Mesenteric fat pad (tissue), 1 donor: ENCODE measurements at places on chromosomes 12 and 14.
A peak's percentile ranks its signal among the peaks of the same experiment; 100 is the strongest.

GRCh38 chr12:79267580-79267979 lies 403.0 kb downstream of the SYT1 start:
- DNase-seq = no peak

GRCh38 chr12:49706351-49707127 lies 666 bp downstream of the FMNL3 start:
- no peak for DNase-seq

DNA sequence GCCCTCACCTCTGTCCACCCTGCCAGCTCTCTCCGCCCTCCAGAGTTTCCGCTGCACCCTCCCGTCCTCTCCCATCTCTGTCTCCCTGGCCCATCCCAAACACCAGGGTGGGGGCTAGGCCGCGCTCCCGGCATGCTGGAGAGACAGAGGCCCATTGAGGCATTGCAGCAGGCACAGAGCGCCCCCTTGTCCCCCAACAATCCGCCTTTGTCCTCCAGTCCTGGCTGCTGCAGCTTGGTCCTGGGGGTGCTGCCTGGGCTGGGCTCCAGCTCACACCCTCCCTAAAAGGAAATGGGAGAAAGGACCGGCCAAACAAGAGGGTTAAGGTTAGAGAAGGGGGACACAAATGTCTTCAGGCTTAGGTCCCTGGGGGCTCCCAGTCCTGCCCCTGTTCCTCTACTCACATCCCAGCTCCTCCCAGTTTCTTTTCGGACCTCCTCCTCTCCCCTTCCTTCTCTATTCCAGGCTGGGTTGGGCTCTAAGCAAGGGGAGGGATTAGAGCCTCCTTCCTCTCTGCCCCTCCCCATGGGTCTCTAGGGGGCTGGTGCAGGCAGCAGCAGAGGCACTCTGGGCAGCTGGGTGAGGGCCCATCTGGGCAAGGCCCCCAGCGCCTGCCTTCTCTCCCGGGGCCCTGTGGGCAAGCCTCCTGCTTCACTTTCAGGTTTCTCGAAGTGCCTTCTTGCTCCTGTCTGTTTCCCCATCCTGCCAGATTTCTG lies at the start of gene CMTM5:
TSS of gene CMTM5 (plus strand) at position 565 of the 716 bp plus-strand sequence. CDS start 206 bp downstream, outside the sequence.
- DNase-seq = no peak

- no peak for DNase-seq
Observed at GRCh38 chr12:58566599-58566998, 353.7 kb downstream of the LRIG3 start.

DNA sequence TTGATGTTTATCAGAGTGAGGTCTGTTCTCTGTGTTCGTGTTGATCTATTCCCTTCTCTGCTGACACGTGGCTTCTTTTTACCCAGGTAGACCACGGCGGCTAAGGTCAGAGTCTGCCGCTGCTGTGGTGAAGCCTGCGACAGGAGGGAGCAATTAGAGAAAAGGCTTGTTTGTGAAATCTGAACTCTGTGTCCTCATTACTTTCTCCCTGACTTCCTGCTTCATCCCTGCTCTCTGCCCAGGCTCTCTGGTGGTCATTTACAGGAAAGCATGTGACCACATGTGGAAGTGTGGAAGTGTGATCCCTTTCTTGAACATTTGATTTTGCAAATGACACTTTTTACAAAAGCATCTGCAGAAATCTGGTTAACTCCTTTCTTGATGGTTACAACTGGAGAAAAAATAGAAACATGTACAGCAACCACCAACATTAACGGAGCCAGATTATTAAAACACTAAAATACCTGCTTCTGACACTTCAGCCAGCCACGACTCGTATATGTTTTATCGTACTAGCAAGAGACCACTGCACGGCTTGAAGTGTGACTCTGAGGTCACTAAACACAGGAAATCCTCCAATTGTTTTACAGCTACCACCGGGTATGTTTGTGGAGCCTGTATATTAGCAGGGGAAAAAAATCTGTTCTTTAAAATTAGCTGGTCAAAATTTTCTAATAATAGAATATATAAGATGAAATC lies 388.6 kb upstream of the TMPO start:
- no peak for DNase-seq

DNA sequence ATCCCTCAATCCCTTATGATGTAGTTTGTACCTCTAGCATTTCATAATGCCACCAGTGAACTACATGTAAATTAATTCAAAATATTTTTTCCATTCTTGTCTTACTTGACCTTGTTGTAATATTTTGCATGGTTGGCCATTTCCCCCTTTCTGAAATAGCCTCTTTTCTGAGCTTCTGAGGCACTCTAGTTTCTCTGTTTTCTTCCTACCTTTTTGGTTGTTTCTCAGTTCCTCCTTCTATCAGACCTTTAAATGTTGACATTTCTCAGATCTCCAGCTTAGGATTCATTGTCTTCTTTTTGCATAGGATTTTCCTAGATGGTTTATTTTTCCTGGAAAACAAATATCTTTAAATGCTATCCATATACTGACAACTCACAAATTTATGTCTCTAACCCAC lies 9.8 kb upstream of the RMST start:
- DNase-seq = no peak

DNA sequence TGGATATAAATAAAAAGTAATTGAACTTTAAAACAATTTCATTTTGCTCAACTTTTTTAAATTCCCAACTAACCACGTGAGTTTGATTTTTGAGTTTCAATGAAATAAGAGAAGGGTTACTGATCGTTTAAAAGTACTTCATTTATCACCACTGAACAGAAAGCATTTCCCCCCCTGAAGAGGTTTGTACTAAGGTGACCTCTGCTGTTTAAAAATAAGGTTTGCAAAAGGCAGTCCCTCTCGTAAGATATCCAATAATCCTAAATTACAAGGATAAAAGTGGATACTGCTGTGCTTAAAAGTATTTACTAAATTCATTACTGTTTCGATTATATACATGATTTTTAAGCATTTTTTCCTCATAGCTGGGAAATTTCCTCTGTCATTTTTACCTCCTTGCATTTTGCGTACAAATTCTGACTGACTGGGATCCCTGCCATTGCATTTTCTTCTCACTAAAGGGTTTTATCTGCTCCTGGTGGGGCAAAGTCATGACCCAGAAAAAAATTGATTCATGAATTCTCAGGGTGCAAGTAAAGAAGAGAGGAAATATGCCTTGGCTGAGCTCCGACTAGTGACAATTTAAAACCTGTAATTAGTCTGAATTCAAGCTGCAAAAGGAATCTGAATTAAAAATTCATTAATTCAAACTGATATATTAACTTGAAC lies 463.8 kb downstream of the PRKD1 start:
- DNase-seq = no peak

DNA sequence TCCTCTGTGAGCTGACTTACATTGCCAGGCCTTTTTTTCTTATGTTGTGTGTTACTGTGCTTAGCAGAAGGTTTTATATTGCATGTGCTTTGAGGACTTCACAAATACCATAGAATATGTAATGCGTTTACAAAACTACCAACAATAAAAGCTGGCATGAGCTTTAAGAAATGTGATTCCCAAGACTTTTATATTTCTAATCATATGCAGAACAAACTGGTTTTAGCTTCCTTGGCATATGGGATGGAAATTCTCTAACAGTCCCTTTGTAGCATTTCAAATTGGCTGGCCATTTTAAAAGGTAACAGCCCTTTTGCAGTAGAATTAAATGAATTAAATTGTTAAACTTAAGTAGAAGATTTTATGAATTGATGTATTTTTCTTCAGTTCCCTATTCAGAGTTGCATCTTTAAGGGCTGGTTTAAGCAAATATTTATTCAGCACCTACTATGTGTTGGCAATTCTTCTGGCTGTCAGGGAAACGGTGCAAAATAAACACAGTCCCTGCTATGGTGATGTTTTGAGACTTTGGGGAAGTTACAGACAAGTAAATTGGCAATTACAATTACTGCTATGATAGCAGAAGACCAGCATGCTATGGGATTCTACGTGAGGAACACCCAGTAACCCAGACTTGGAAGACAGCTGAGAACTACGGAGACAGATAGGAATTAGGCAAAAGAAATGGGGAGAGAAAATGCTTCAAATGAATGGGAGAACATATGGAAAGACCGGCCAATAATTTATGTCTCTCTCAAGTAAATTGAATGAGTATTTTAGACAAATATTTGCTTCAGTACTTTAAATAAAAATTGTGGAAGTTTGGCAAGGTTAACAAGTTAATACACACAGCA lies 446.4 kb downstream of the EGLN3 start:
- no peak for DNase-seq

DNA sequence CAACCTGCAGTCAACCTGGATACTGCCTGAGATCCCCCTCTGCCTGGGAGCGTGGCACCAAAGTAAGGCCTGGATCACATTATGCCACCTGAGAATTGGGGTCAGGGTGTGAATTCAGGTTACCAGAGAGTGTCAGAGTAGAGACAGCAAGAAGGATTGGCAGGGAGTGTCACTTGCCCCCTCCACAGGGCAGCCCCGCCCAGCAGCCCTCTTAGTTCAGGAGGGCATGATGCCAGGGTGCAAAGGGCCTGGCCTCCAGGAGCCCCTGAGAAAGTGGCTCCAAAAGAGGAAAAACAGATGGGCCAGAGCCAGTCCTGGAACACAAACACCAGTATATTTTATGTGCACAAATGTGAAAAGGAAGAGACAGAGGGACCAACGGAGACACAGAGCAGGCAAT lies 18.6 kb downstream of the TMEM229B start:
- no peak for DNase-seq

DNA sequence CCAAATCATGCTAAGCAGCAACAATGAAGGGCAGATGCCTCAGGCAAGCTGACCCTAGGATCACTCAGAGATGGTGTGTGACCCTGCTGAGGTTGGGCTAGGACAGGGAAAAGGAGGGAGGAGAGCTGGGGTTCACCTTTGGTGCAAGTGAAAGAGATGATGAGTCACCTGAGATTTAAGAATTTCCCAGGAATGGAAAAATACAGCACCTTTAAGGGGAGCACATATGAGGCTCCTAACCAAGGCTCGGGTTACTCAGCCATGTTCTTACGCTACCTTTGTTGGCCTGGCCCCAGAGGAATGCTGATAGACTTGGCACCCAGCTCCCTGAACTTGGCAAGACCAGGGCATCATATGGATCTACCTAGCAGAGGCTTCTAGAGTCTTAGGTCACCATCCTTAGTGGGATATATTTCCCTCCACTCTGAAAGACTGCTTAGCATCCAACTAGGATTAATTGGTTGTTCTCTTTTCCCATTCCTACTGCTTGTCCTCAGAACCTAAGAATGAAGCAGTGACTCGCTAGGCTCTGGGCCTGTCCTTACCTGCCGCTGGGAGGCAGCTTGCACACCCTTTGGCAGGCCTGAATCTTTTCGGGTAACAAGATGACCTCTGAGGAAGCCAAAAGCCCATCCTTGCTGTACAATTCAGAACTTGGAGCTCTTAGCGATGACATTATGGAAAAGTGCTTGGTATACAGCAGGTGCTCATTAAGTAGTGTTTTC lies 4.0 kb upstream of the NAA25 start:
- peak; percentile 22 for DNase-seq

GRCh38 chr14:67513631-67514108 lies 19.4 kb upstream of the PLEKHH1 start:
- DNase-seq = no peak

DNA sequence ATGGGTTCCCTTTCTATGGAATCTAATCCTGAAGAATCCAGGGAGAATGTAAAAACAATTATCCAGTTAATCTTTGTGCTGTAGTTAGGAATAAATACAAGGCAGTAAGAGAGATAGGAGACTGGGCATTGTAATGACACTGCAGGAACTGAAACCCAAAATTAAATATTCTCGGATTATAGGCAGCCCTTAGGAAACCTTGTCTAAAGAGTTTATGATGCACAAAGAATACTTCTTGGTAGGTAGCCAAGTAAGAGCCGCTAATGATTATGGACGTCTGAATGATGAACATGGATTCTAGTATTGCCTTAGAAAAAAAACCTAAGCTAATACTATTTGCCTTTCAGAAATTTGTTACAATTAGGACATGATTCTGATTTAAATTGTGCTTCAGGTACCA lies 165.4 kb upstream of the LRIG3 start:
- DNase-seq = no peak

GRCh38 chr14:103328941-103329340 lies 5.1 kb upstream of the EIF5 start:
- DNase-seq = no peak

- DNase-seq = no peak
Observed at GRCh38 chr12:4224206-4224889, 49.2 kb upstream of the CCND2 start.

GRCh38 chr12:128476266-128476665 lies 209.3 kb downstream of the TMEM132C start:
- no peak for DNase-seq

DNA sequence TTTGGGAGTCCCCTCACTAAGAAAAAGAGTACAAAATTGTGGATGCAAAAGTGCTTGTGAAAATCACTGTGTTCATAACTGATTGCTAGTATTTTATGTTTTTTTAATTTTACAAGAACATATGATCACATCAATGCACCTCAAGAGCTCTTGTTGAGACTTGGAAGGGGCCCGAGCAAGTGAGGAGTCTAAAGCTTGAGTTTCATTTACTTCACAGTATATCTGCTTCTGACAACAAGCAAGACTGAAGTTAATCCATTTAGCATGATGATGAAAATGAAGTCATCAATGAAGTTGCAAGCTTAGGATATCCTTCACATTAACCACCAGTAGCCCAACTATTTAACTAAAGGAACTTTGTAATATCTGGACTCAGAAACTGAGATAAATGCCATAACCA lies 182.5 kb upstream of the DIO2 start:
- DNase-seq = no peak

DNA sequence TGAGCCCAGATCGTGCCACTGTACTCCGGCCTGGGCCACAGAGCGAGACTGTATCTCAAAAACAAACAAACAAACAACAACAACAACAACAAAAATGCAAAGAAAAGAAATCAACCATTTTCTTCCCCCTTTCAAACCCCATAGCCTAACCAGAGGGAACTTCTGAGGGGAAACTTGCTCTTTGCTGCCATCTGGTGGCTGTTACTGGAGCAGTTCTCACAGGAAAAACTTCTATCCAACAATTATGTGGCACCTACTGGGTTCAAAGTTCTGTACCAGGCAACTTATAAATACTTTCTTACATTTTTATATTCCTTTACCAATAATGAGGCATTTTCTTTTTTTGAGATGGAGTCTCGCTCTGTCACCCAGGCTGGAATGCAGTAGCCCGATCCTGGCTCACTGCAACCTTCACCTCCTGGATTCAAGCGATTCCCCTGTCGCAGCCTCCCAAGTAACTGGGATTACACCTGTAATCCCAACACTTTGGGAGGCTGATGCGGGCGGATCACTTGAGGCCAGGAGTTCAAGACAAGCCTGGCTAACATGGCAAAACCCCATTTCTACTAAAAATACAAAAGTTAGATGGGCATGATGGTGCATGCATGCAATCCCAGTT lies 50.9 kb upstream of the BICDL1 start:
- DNase-seq = no peak

DNA sequence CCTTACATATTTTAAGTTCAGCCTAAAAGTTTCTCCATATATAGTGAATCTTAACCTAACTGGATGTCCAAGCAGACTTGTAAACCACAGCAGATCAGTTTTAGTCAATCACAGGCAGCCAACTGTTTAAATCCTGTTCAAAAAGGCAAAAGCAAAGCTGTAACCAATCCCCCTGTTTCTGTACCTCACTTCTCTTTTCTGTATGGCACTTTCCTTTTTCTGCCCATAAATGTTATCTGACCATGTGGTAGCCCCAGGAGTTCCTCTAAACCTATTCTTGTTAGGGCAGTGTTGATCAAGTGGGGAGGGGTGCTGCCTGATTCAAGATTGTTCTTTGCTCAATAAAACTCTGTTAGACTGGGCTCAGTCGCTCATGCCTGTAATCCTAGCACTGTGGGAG lies 8.5 kb upstream of the DACT1 start:
- DNase-seq = no peak

- DNase-seq = no peak
Observed at GRCh38 chr12:26101350-26101734, 23.5 kb downstream of the BHLHE41 start.

- DNase-seq = no peak
Observed at GRCh38 chr12:107344035-107344808, 250.9 kb upstream of the CRY1 start.
